ENCODE measurements at places on chromosomes 3 and 15.

- DNase-seq: no peak
- no peak overlapping the region for H3K27ac ChIP-seq
- H3K36me3 ChIP-seq: no peaks in the 10 kb centered on the region
Observed at GRCh38 chr3:171375666-171376595, 84.3 kb downstream of the TNIK start.

DNA sequence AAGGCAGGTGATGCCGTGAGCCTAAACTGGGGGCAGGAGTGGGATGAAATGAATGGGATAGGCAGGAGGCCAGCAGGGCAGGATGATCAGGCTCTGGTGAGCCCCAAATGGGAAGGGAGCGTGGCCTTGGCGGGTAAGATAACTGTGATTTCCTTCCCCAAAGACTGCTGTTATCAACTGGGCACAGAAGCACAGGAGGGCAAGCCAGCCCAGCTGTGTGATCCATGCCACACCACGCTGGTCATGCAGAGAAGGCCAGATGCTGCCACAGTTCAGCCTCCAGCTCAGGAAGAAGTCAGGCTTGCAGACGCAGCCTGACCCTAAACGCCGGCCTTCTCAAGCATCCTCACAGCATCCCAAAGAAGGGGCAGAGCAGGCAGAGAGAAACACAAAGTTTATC lies 52.1 kb upstream of the GNB5 start:
- no peak for DNase-seq
- no peak overlapping the region for H3K4me3 ChIP-seq
- no peak overlapping the region for H3K27ac ChIP-seq
- H3K27me3 ChIP-seq: peaks cover 7% of the 10 kb centered on the region
- peaks cover 12% of the 10 kb centered on the region for H3K4me1 ChIP-seq
- peaks cover 4% of the 10 kb centered on the region for H3K36me3 ChIP-seq

DNA sequence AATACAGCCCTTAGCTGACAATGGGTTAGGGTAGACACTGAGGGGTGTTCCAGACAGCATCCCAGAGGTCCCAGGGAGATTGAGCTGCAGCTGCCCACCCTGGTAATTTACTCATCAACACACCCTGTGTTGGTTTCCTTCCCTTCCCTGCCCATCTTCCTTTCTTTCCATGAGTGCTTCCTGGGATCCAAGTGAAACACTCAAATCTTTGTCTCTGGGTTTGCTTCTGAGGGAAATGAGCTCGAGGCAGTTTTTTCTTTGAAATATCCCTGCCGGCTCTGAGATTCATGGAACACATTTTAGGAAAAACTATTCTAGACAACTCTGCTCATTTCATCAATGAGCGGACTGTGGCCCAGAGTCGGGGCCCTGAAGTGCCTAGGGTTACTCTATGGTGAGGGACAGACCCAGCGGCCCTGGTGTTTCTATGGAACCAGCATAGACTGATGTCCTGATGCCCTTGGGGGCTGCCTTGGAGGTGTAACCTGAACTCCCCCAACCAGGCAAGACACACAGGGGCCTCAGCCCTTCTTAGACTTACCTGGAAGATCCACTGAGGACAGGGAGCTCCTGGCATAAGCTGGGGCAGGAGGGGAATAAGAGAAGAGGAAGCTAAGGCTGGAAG lies 14.9 kb upstream of the CSRNP1 start:
- H3K27me3 ChIP-seq: peaks cover 7% of the 10 kb centered on the region
- H3K36me3 ChIP-seq: peaks cover 1% of the 10 kb centered on the region
- no peak overlapping the region for H3K4me3 ChIP-seq
- no peak overlapping the region for H3K27ac ChIP-seq
- no peak for DNase-seq
- peaks cover 17% of the 10 kb centered on the region for H3K4me1 ChIP-seq

GRCh38 chr3:131540821-131541220 lies 38.0 kb upstream of the MRPL3 start:
- no peaks in the 10 kb centered on the region for H3K36me3 ChIP-seq
- no peak overlapping the region for H3K4me3 ChIP-seq
- H3K27ac ChIP-seq: no peak overlapping the region
- H3K27me3 ChIP-seq: peaks cover 14% of the 10 kb centered on the region
- no peaks in the 10 kb centered on the region for H3K4me1 ChIP-seq

DNA sequence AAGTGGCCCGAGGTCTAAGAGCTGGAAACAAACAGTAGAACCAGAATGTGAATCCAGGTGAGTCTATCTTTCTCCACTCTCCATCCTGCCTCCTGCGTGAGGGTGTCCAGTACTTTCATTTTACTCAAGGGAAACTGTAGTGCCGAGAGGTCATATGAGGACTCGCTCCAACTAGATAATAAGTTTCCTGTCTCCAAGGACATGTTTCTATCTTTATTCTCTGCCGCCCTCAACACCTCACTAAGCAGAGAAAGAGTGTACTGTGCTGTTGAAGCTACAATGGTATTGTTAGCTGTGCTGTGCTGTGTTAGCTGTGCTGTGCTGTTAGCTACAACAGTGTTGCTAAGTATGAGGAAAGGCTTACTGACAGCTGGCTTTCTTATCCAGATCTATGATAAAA lies 137.9 kb upstream of the COL8A1 start:
- H3K4me3 ChIP-seq: no peak overlapping the region
- H3K36me3 ChIP-seq: no peaks in the 10 kb centered on the region
- H3K4me1 ChIP-seq: no peaks in the 10 kb centered on the region
- peaks cover 2% of the 10 kb centered on the region for H3K27me3 ChIP-seq
- H3K27ac ChIP-seq: no peak overlapping the region

- peaks cover 1% of the 10 kb centered on the region for H3K36me3 ChIP-seq
- H3K4me1 ChIP-seq: peaks cover 13% of the 10 kb centered on the region
- peak overlapping the region; percentile 39 for H3K27ac ChIP-seq
- H3K4me3 ChIP-seq: peak overlapping the region; percentile 16
- no peak for DNase-seq
Observed at GRCh38 chr3:107988460-107989175, 102.2 kb downstream of the CD47 start.
